WTC11 (cell line): ENCODE measurements at places on chromosomes 16 and 17. TPM values are rescaled to one million over a fixed set of nuclear protein-coding genes. Genes with fewer than 3 reads are reported as not detected.

- peaks cover 48% of the 10 kb centered on the region for H3K4me1 ChIP-seq
- H3K4me3 ChIP-seq: peak overlapping the region; percentile 70
- peaks cover 2% of the 10 kb centered on the region; the same call in 1 of the 2 replicates for H3K36me3 ChIP-seq
- DNase-seq: peak; percentile 50
- H3K27ac ChIP-seq: no peak overlapping the region
Measured at GRCh38 chr16:54931120-54932014, 702 bp downstream of the IRX5 start.

DNA sequence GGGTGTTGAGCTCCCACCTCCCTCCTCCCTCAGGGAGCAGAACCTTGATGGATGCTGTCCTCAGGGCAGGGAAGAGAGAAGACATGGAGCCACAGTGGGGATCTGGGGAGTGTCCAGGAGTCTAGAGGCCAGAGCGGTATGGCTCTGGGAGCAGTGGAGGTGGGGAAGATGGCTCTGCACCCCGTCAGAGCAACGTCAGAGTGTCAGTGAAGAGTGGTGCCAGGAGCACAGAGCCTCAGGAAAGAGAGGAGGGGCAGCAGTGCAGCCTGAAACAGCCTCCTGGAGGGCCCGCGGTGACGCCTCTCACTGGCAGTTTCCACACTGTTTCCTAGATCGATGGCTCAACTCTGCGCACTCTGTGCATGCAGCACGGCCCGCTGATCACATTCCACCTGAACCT, 23.2 kb upstream of the SLC5A11 start:
- H3K36me3 ChIP-seq: peaks cover 87% of the 10 kb centered on the region
- no peak overlapping the region for H3K4me3 ChIP-seq
- peak overlapping the region; percentile 55 for H3K27ac ChIP-seq
- H3K4me1 ChIP-seq: no peaks in the 10 kb centered on the region

GRCh38 chr16:72458035-72458434, 286.1 kb upstream of the PMFBP1 start:
- no peak for DNase-seq
- no peak overlapping the region for H3K27ac ChIP-seq
- peaks cover 31% of the 10 kb centered on the region for H3K36me3 ChIP-seq
- no peaks in the 10 kb centered on the region; the same call in 1 of the 2 replicates for H3K27me3 ChIP-seq
- H3K4me1 ChIP-seq: peaks cover 8% of the 10 kb centered on the region; the same call in 1 of the 2 replicates
- no peak overlapping the region for H3K4me3 ChIP-seq

GRCh38 chr17:67441052-67441895, 64.2 kb downstream of the PITPNC1 start:
- DNase-seq: no peak
- H3K27me3 ChIP-seq: no peaks in the 10 kb centered on the region
- H3K4me1 ChIP-seq: peaks cover 65% of the 10 kb centered on the region
- H3K36me3 ChIP-seq: no peaks in the 10 kb centered on the region
- H3K4me3 ChIP-seq: no peak overlapping the region

- no peaks in the 10 kb centered on the region for H3K4me1 ChIP-seq
- H3K27me3 ChIP-seq: no peaks in the 10 kb centered on the region
- peaks cover 30% of the 10 kb centered on the region for H3K36me3 ChIP-seq
- DNase-seq: no peak
- H3K27ac ChIP-seq: no peak overlapping the region
- no peak overlapping the region for H3K4me3 ChIP-seq
Measured at GRCh38 chr17:59121901-59122480, 15.3 kb upstream of the TRIM37 start.

DNA sequence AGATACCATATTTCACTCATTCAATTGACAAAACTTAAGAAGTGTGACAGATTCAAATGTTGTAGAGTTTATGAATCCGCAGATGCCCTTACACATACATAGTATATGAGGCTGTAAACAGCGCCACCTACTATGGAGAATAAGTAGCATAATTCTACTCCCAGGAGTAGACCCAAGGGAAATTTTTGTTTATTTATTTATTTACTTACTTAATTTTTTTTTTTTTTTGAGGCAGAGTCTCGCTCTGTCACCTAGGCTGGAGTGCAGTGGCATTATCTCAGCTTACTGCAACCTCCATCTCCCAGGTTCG, 35.5 kb downstream of the GAN start:
- no peaks in the 10 kb centered on the region for H3K4me1 ChIP-seq
- 0 out of 2 replicates have a peak, but pooled peaks cover under 1% of the 10 kb centered on the region for H3K27me3 ChIP-seq
- no peak overlapping the region for H3K27ac ChIP-seq
- no peak overlapping the region for H3K4me3 ChIP-seq
- H3K36me3 ChIP-seq: peaks cover 38% of the 10 kb centered on the region

- no peak for DNase-seq
- H3K4me3 ChIP-seq: no peak overlapping the region
- no peaks in the 10 kb centered on the region for H3K4me1 ChIP-seq
- peaks cover 71% of the 10 kb centered on the region for H3K36me3 ChIP-seq
Measured at GRCh38 chr16:6447021-6447790, 885.4 kb upstream of the RBFOX1 start.

DNA sequence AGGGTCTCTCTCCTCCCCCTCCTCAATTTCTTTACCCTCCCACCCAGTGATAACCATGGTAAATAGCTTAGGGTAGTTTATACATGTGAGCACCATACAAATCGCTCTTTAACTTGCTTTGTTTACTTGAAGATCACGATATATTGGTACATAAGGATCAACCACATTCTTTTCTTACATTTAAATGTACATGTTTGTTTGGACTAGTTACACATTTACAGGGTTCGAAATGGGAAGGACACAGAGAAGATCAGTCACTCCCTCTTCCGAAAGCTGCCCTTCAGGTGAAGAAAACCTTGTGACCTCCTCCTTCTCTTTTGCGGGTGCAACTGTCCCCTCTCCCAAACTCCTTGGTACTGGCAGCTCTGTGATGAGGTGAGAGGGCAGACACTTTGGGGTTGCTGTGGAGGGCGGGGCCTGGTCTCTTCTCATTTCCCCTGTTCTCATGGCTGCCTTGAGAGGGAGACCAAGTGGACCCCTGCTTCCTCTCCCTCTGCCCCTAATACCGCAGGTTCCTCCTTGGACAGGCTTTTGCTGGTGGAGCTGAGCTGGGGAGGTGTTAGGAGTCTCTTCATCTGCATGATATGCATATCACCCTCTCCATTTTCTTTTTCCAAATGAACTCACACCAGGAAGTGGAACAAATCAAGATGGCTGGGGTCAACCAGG, 4.7 kb upstream of the PIK3R6 start:
- H3K4me3 ChIP-seq: no peak overlapping the region
- H3K27ac ChIP-seq: no peak overlapping the region
- H3K36me3 ChIP-seq: no peaks in the 10 kb centered on the region

GRCh38 chr16:83630979-83631378, 176.8 kb upstream of the HSBP1 start:
- H3K27me3 ChIP-seq: no peaks in the 10 kb centered on the region; the same call in 1 of the 2 replicates
- no peak for DNase-seq
- peaks cover 3% of the 10 kb centered on the region for H3K36me3 ChIP-seq
- no peak overlapping the region for H3K27ac ChIP-seq
- H3K4me1 ChIP-seq: peaks cover 21% of the 10 kb centered on the region
- H3K4me3 ChIP-seq: no peak overlapping the region

DNA sequence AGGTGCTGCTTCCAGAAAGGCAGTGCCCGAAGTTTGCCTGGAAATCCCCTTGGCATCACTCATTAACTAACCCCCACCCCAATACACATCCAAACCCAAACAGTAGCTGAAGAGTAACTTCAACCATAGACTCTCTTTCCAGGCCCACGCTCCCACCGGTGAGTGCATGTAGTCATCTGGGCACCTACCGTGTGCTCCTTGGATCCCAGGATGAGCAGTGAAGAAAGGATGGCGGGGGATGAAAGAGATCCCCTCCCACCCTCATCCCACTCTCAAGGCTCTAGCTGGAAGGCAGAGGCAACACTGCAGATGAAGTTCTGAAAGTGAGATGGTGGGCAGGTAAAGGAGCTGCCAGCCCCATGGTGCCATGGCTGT, 305.0 kb downstream of the SOX9 start:
- H3K4me3 ChIP-seq: no peak overlapping the region
- peaks cover 3% of the 10 kb centered on the region for H3K4me1 ChIP-seq
- DNase-seq: no peak
- H3K27ac ChIP-seq: no peak overlapping the region

GRCh38 chr17:61617330-61617729, 26.3 kb upstream of the NACA2 start:
- DNase-seq: no peak
- peaks cover 23% of the 10 kb centered on the region for H3K36me3 ChIP-seq
- H3K4me3 ChIP-seq: no peak overlapping the region

DNA sequence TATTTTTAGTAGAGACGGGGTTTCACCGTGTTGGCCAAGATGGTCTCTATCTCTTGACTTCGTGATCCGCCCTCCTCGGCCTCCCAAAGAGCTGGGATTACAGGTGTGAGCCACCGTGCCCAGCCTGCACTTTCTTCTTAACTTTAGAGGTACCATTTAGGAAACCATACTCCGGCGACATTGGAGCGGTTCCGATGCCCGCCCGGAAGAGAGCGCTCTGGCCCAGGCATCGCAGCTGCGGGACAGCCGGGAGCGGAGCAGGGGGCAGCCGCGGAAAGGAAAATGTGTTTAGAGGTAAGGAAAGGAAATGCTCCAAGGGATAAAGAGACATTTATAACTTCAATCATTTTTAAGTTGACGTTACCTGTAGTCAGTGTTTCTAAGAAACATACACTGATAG, 6.0 kb upstream of the HS3ST3B1 start:
- no peak for DNase-seq
- no peak overlapping the region for H3K27ac ChIP-seq
- H3K27me3 ChIP-seq: peaks cover 62% of the 10 kb centered on the region
- peaks cover 33% of the 10 kb centered on the region for H3K4me1 ChIP-seq

GRCh38 chr17:43994272-43995149, 9.9 kb upstream of the NAGS start:
- peak; percentile 85 for DNase-seq
- H3K27me3 ChIP-seq: peaks cover 13% of the 10 kb centered on the region; the same call in 1 of the 2 replicates
- peak overlapping the region; percentile 59 for H3K4me3 ChIP-seq
- H3K36me3 ChIP-seq: no peaks in the 10 kb centered on the region
- peaks cover 8% of the 10 kb centered on the region for H3K4me1 ChIP-seq
- no peak overlapping the region for H3K27ac ChIP-seq

GRCh38 chr17:58960068-58960467, 146.6 kb downstream of the TRIM37 start:
- no peaks in the 10 kb centered on the region for H3K27me3 ChIP-seq
- H3K4me1 ChIP-seq: peaks cover 6% of the 10 kb centered on the region
- H3K27ac ChIP-seq: peak overlapping the region; percentile 81; the same call in 1 of the 2 replicates
- no peak overlapping the region for H3K4me3 ChIP-seq
- no peak for DNase-seq
- no peaks in the 10 kb centered on the region for H3K36me3 ChIP-seq

- H3K27me3 ChIP-seq: no peaks in the 10 kb centered on the region
- H3K4me1 ChIP-seq: no peaks in the 10 kb centered on the region
- no peak overlapping the region; the same call in 1 of the 2 replicates for H3K27ac ChIP-seq
Measured at GRCh38 chr17:75888484-75888883, 8.3 kb downstream of the TRIM65 start.

DNA sequence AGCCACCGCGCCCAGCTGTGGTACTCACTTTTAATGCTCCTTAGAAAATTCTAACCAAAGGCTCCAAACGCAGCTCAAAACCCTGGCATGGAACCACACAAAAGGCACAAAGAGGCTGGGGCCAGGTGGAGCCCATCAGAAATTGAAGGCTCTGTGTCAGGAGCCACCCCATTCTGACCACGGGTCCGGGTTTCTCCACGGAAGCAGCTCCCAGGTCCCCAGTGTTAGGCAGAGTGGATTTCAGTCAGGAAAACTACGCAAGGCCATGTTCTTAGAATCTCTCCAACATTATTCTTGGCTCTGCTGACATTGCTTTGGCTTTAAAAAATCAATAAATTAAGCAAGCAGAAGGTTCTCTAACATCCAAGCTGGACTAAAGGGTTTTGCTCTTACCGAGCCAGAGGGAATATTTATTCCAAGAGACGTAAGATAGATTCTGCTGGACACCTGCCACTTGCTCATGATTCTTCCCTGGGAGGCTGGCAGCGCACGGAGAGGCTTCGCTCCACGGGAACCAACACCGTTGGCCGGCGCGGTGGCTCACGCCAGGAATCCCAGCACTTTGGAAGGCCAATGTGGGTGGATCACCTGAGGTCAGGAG, 93.5 kb downstream of the NXN start:
- H3K4me3 ChIP-seq: no peak overlapping the region
- H3K27ac ChIP-seq: no peak overlapping the region; the same call in 1 of the 2 replicates
- H3K27me3 ChIP-seq: no peaks in the 10 kb centered on the region
- no peak for DNase-seq
- no peaks in the 10 kb centered on the region for H3K36me3 ChIP-seq

DNA sequence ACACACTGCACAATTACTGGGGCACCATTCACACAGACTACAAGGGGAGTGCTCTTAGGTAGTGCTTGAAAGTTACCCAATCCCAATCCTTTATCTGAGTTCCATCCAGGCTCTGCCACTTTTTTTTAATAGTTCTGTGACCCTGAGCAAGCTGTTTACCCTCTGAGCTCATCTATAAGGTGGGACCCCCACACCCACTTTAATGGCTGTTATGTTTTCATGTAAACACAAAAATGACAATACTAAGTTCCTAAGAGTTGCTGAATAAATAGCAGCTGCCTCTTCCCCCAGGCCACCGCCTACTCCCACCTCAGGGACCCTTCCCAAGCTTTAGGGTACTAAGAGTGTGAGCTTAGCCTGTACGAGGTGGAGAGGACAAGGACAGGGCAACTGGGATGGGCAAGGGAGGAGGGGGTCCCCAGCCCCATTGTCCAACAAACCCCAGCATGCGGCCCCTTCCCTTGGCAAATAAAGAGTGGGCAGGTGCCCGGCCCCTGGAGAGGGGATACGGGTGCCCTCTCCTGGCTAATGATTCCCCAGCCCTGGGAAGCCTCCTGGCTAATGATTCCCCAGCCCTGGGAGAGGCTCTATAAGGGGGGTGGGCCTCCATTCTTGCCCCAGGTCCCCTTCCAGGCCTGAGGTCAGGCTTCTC, 14.6 kb downstream of the SLC13A2 start:
- DNase-seq: no peak
- no peak overlapping the region for H3K4me3 ChIP-seq
- peaks cover 3% of the 10 kb centered on the region; the same call in 1 of the 2 replicates for H3K4me1 ChIP-seq
- peaks cover 5% of the 10 kb centered on the region for H3K27me3 ChIP-seq
- H3K27ac ChIP-seq: no peak overlapping the region
- H3K36me3 ChIP-seq: no peaks in the 10 kb centered on the region

The PLEKHH3 gene
- 33.0 to 40.2 TPM (median 35.6 TPM) in 3 replicates for total RNA-seq

The CDH1 gene
- 265 to 281 TPM (median 278 TPM) in 3 replicates for total RNA-seq

The ROGDI gene
- 25.0 to 32.1 TPM (median 31.1 TPM) in 3 replicates for total RNA-seq

The UTS2R gene
- total RNA-seq: 0.46 to 0.76 TPM (median 0.53 TPM) in 3 replicates

The IL34 gene
- 6.0 to 8.8 TPM (median 7.5 TPM) in 3 replicates for total RNA-seq

The KRT33B gene
- total RNA-seq: not detected in 3 replicates

The EVPLL gene
- not detected in 3 replicates for total RNA-seq

The HOXB8 gene
- not detected in 3 replicates for total RNA-seq

The CDH16 gene
- not detected in 3 replicates for total RNA-seq

The KRT24 gene
- total RNA-seq: not detected in 3 replicates

The EVI2B gene
- 0.18 to 0.37 TPM (median 0.25 TPM) in 3 replicates for total RNA-seq

The ICAM2 gene
- total RNA-seq: 0.33 to 0.57 TPM (median 0.44 TPM) in 3 replicates

The NACA2 gene
- total RNA-seq: not detected in 3 replicates

The CYGB gene
- 3.6 to 5.3 TPM (median 5.1 TPM) in 3 replicates for total RNA-seq

The ABCC11 gene
- total RNA-seq: 0.05 to 0.30 TPM in 2 of 3 replicates, not detected in the other
